ENCODE measurements at places on chromosomes 5 and 9. TPM values are rescaled to one million over a fixed set of nuclear protein-coding genes. Genes with fewer than 3 reads are reported as not detected.

Gene CAVIN4
- 0.09 TPM for total RNA-seq

Gene FRMPD1
- total RNA-seq: not detected

Gene DRD1
- total RNA-seq: not detected

Gene PCDHAC1
- total RNA-seq: not detected

GRCh38 chr9:87267251-87268070, 230.2 kb upstream of the DAPK1 start:
- no peak for DNase-seq
- no peak overlapping the region for H3K27ac ChIP-seq
- no peaks in the 10 kb centered on the region for H3K36me3 ChIP-seq
- H3K4me3 ChIP-seq: no peak overlapping the region
- H3K27me3 ChIP-seq: peaks cover 16% of the 10 kb centered on the region

GRCh38 chr9:116644091-116644688, 42.9 kb upstream of the TRIM32 start:
- no peaks in the 10 kb centered on the region for H3K27me3 ChIP-seq
- H3K4me1 ChIP-seq: no peaks in the 10 kb centered on the region
- no peak for DNase-seq
- no peak overlapping the region for H3K27ac ChIP-seq
- H3K4me3 ChIP-seq: no peak overlapping the region

Gene PCDHA10
- total RNA-seq: not detected

GRCh38 chr9:100088202-100088601, 10.6 kb downstream of the ERP44 start:
- peaks cover 72% of the 10 kb centered on the region for H3K4me1 ChIP-seq
- H3K36me3 ChIP-seq: no peaks in the 10 kb centered on the region
- no peak overlapping the region for H3K4me3 ChIP-seq
- DNase-seq: peak; percentile 9

- H3K4me3 ChIP-seq: no peak overlapping the region
- peaks cover 8% of the 10 kb centered on the region for H3K36me3 ChIP-seq
- no peak overlapping the region for H3K27ac ChIP-seq
- H3K4me1 ChIP-seq: peaks cover 35% of the 10 kb centered on the region
- no peak for DNase-seq
These were observed 2.7 kb upstream of the ANP32B start for GRCh38 chr9:97980479-97980803.

GRCh38 chr9:132235894-132236661, 74.2 kb downstream of the NTNG2 start:
- no peak overlapping the region for H3K27ac ChIP-seq
- no peaks in the 10 kb centered on the region for H3K27me3 ChIP-seq
- H3K36me3 ChIP-seq: no peaks in the 10 kb centered on the region
- peak; percentile 88 for DNase-seq

GRCh38 chr5:67648201-67648671, 451.6 kb upstream of the CD180 start:
- DNase-seq: no peak
- no peak overlapping the region for H3K4me3 ChIP-seq
- no peaks in the 10 kb centered on the region for H3K36me3 ChIP-seq
- H3K27ac ChIP-seq: no peak overlapping the region

DNA sequence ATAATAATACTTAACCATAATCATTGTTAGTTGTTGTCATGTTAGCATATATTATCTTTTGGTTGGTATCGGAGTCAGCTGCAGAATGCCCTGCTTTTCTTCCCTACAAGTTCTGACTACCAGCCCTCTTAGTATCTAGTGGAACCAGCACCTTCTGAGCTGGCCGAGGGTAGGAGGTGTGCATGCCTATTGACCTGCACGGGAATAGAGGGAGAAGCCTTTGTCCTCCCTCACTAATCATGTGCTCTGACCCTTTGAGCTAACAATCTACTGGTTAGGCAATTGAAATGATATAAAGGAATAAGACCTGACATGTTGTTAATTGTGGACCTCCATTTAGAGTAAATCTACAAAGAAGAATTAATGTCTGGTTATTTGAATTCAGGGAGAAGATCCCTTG, 4.1 kb downstream of the PCSK5 start:
- H3K4me3 ChIP-seq: no peak overlapping the region
- H3K27ac ChIP-seq: no peak overlapping the region
- H3K36me3 ChIP-seq: no peaks in the 10 kb centered on the region
- DNase-seq: no peak
- H3K27me3 ChIP-seq: no peaks in the 10 kb centered on the region

Measured in activated CD8-positive, alpha-beta T cell treated with anti-CD3 and anti-CD28 coated beads for 36 hours (primary cell).